ENCODE measurements at places on chromosomes 12 and 14.

DNA sequence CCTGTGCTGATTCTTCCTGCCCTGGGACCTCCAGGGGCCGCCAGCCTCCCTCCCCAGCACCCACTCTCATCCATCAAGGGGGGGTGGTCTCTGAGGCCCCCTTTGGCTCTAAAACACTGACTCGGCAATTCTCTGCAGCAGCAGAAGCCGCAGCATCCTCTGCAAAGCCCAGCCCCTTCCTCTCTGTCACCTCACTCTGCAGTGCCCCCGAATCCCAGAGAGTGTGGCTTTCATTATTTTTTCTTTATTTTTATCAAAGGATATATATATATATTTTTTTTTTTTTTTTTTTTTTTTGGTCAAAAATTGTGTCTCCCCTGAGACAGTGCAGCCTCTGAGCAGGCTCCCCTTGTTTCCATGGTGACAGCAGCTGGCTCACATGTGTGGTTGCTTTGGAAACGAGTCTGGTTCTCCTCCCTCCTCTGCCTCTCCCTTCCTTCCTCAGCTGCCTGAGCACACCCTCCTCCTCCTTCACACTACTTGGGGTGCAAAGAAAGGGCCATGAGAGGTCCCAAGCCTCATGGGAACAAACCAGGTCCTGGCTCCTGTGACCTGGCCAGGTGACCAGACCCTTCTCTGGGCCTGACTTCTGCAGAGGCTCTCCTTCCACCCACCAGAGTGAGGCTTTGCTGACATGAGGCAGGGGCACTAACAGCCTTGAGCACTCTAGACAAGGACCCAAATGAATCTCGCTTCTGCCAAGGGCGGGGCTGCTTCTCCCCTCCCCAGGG is 100.5 kb downstream of the LRRC74A start:
- peak; percentile 84 for DNase-seq

DNA sequence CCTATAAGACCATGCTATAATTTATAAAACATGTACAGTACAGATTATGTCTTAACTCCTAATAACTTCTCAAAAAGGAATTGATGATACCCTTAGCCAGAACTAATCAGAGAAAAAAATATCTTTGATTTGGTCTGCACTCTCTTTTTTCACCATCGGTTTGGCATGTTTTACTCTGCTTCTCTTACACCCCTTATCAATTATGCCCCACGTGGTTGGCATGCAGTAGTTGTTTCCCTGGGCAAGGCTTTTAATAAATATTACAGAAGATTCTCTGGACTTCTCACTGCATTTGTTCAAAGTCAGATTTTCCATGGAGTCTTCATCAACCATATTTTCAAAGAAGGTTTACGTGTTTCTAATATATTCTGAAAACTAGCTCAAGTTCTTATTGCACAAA is 167.4 kb upstream of the LRIG3 start:
- no peak for DNase-seq

DNA sequence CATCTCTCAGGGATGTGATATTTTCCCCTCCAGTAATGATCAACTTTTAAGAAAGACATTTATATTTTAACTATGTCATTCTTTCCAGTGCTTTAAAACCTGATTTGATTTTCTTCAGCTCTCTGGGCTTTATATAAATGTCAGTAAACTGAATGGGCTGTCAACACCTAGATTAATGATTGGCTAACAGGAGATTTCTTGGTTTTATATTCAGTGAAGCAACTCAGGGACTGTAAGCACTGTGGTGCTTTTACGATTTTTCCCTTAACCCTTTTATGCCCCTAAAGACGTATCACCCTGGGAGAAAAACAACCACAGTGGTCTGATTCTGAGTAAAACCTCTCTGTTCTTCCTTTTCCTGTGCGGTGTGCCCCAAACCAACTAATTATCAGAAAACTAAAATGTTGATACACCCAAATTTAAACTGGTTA is 38.0 kb downstream of the PTGER2 start:
- DNase-seq = no peak

GRCh38 chr14:78863143-78863542 is 693.0 kb downstream of the NRXN3 start:
- DNase-seq = no peak

- DNase-seq = no peak
Measured at GRCh38 chr12:22477894-22478287, 66.5 kb downstream of the C2CD5 start.

DNA sequence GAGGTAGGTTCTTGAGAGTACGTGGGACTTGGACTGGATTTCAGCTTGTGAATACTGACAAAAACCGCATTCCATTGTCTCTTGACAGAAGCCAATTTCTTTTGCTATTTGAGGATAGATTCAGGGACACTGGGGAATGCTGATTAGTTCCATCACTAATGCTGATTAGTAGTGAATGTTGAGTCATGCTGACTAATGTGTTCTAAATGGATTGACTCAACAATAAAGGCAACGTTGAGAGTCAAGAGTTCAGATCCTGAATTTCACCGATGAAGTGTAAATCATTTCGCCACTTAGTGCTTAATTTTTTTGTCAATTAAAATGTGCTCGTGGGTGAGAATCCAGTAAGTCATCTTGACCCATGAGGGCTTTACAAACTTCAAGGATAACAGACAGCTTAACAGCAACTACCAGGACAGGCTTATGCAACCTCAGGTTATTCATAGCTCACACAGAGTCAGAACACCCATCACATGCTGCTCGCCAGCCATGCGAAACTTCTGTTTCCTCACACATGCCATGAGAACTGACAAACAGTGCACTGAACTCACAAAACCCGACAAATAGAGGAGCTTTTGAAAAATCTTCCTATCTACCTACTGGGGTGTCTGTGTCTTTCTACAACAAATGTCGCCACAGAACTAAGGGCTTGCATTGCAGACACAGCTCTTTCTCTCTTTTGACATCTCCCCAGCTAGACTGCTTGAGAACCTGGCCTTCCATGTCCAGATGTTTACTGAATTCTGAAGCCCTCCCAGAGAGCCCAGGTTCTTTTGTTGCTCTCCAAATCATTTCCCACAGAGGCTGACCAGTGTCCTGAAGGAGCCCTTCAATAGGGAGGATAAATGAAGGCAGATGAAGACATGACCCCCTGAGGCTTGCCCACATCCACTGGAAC is 316.4 kb downstream of the ZFP36L1 start:
- no peak for DNase-seq

Measured in anterior cingulate cortex (tissue), 58 donors.